Cortex of kidney (tissue), 1 donor: ENCODE measurements at places on chromosomes 7 and 10.

DNA sequence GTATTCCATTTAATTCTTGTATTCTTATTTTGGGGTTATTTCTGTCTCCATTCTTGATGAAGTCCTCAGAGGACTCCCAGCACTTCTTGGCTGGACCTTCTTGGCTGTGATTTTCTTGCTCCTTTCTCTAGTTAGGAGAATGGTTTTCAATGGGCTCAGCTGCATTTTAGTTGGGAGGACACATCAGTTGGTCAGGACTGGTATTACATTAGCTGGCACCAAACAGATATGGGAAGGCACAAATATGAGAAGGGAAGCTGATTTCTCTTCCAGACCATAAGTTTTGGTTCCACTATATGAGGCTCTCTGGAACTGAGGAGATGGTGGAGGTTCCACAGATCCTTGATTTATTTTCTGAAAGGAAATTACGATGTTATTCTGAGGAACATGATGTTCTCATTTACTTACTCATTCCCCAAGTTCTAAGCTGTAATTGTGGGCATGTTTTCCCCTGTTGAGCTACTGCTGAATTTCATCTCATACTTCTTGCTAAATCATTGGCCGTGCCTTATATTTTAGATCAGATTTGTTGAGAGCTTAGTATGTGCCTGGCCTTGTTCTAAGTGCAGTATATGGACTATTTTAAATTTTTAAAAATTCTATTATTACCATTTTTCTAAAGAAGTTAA, 261.0 kb downstream of the THSD7A start:
- no peak for DNase-seq

GRCh38 chr10:109327266-109327665, 596.0 kb downstream of the XPNPEP1 start:
- DNase-seq: no peak

DNA sequence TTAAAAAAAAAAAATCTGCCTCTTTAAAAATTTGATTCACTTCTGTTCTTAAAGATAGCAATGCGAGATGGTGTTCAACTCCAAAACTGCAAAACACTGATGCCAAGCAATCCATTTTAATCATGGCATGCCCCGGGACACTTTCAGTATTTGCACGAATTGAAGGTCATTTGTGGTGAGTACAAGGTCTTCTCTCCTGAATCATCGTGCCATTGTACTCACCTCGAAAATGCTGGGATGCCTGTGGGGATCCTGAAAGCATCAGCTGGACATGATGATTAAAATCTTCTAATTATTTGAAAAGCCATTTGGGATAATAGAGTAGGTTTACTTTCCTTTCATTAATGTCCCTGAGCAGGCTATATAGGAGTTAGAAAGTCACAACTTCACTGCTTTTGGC, 125.1 kb upstream of the NRP1 start:
- DNase-seq: no peak

DNA sequence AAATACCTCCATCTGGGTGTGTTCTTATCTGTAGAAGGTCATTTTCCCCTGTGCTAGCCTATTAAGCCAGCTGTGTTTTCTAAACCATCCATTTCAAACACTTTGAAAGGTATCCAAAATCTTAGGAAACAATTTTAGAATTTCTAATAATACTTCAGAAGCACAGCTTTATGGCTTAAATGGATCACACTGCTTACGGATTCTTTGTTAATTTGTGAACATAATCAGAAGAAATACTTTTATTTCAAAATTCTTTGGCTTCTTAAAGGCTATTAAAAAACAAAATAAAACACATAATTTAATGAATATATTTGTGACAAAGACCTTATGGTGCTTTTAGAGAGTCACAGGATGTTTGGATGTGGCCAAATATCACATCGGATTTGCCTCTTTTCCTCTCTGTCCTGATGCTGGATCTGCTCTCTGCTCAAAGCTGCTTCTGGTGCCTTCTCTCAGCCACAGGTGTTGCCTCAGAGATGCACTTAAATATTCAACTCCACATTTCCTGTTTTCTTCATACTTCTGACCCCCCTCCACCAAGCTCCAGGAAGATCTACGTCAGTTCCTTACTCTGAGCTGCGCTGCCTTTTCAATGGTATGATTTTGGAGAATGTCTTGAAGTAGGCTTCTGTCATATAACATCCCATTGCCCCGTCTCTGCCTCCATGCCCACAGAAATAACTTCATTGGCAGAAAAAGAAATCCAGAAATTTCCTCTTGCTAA, 230.6 kb downstream of the MLLT10 start:
- DNase-seq: no peak

DNA sequence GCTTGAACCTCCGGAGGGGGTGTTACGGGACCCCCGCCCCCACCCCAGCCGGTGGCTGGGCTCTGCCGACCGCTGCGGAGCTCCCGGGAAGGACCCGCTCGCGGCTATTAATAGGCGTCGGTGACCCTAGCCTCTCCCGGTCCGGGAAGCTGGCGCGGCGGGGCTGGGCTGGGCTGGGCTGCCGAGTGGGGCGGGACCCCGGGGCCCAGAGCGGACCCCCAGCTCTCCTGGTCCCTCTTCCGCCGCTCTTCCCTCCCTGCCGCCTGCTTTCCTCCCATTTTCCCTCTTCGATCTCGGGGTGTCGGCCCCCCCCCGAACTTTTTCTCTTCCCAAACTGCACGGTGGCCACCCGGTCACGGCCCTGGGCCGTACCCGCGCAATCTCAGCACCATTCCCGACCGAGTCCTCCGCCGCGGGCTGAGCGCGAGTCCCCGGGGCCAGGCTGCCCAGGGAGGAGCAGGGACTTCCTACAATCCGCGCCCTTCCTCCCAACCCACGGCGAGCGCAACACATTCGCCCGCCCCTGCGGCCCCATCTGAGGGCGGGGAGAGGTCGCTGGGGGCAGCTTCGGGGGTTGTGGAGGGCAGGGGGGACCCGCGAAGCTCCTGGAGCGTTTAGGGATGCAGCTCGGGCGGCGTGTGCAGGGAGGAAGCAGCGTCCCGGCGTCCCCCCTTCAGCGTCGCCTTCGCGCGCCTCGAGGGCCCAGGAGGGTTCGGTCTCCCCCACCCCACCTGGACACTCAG, 3.1 kb upstream of the ELFN1 start:
- DNase-seq: no peak

DNA sequence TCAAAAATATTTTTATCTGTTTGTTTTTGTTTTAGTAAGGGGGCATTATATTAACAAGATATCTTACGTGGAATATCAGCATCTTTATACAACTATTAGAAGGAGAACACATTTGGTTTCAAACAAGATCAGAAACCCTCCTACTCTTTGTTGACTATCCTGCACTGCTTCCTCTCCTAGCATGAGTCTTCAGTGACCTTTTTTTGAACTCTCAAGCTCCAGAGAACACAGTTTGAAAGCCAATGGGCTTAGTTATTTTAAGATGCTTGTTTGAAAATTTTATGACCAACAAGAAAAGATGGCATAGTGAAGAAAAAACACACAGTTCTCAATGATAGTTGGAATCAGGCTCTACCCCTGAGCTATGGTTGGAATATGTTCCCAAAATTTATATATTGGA, 37.2 kb upstream of the RTKN2 start:
- no peak for DNase-seq

- DNase-seq: no peak
Observed at GRCh38 chr7:105055621-105056020, 41.6 kb downstream of the KMT2E start.

DNA sequence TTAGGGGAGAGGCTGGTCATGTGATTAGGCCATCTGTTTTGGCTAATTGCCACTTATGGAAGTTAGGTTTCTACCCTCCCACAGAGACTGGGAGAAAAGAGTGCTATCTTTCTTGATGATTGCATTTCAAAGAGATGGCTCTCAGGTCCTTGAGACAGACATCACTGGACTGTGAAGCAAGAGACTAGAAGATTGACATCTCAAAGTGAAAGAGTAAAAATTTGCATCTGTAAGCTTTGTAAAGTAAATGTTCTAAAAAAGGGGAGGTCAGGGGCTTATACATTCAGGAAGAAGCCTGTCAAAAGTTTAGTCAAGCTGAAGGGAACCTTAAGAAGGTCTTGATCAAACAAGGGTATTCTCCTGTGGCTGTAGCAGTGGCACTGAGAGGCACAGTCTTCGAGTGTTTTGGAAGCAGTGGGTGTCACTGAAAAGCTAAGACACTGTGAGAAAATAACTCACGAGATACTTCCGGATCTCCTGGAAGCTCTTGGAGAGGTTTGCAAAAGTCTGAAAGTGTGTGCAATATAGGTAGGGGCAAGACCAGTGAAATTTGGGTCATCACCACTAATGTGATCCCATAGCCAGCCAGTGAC, 342.1 kb downstream of the PHF14 start:
- no peak for DNase-seq

DNA sequence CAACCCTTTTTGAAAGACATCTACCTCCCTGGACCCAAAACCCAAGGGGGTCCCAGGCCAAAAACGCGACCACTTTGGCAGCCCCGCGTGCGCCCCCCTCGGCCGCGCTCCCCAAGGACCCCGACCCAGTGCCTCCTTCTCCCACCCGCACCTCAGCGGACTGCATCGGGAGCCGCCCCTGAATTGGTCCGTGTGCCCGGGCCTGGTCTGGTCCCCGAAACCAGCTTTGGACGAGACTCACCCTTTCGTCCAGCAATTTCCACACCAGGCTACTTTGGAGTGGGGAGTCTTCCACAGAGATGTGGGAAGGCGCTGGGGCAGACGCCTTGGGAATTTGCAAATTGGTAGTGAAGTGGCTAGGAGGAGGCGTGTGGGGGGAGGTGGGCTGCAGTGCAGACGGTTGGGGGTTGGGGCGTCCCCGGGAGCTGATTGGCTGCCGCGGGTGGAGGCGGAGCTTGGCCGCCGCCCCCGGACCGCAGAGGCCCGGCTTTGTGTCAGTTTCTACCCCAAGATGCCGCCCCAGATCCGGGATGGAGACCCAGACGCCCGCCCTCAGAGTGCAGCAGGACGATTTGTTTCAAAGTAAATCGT, 16.9 kb downstream of the TCAF1 start:
- no peak for DNase-seq

GRCh38 chr10:123922126-123922525, 30.5 kb upstream of the CPXM2 start:
- no peak for DNase-seq

DNA sequence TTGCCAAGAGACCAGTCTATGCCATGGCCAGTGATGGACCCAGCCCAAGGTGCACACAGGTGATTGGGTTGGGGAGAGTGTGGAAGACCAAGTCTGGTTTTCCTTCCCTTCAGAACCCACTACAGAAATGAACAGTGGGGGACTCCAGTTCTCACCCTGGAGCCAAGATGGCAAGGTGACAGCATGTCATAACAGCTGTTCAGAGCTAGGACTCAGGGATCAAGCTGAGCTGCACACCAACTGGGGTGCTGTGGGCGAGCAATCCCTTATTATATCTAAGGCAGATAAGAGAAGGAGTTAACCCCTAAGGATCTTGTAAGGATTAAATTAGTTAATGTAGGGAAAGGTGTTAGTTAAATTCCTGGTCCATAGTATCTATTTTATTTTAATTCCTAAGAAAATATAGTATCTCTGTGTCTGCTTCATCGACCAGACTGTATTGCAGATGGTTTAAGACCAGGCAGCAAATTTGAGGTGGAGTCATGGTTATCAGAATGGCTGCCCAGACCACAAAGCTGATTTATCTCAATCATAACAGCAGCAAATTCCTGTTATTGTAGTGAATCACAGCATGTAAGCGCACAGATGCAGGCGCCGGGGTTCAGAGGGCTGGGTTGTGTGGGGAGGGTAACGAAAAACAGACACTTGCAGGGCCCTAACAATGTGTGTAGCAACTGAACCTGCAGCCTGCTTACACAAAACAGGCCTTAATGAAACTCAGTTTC, 208.7 kb upstream of the ZNF32 start:
- DNase-seq: no peak

GRCh38 chr10:25502453-25502852, 327.7 kb downstream of the GPR158 start:
- DNase-seq: no peak

DNA sequence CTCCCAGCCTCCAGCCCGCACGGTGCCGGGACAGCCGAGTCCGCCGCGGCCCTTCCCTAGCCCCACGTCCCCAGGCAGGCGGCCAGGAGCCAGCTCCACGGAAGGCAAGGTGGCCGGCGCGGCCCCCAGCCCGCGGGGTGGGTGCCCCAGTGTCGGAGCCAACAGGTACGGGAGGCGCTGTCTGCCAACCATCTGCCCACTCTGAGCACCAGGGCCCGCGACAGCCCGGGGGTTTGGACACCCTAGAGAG, 75.8 kb downstream of the CALN1 start:
- DNase-seq: no peak

DNA sequence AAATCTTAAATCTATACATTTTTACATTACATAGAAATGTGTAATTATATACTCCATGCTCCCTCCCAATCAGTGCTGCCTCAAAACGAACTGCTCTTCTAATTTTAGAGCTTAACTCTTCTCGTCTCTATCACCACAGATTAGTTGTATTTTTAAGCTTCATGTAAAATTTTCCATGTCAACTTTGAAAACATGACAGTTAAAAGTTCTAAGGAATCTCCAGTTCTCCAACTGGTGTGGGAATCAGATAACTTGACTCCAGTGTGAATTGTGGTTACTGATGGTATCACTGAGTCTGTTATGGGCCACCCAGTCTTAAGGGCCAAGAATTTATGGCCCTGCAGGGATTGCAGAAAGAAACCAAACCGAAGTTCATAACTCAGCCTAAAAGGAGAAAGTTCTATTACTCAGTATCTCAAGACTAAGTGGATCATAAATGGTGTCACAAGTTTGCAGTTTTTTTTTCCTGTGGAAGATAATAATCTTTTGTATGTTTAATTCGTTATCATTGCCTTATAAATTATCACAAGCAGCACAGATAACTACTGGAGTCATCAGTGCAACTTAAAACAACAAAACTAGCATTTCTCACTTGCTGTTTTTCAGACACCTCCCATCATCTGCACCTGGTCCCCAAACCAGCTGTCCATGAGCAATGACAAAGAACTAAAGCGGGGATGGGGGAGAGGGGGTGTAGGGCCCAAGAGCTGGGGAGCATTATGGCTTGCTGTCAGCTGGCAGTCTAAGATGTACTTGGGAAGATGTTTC, 31.5 kb upstream of the KMT2E start:
- DNase-seq: no peak

DNA sequence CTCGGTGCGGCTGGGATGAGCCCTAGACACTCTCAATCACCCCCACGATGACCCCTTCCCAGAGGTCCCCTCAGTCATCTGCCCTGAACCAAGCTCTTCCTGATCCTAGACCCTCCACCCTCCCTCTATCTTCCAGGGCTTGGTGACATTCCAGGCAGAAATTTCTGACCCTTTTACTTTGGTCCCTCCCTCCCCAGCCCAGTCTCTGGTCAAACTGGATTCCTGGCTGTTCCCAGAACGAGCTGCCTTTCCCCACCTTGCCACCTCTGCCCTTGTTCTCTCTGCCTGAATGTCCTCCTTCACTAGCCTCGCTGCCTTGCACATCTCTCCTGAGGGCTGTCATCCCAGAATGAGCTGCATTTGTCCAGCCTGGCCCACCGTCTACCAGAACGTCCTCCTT, 1.3 kb upstream of the CLDN4 start:
- DNase-seq: no peak

GRCh38 chr7:151891753-151892152, 14.8 kb upstream of the PRKAG2 start:
- DNase-seq: no peak
